ENCODE measurements at places on chromosomes 11 and 22.

DNA sequence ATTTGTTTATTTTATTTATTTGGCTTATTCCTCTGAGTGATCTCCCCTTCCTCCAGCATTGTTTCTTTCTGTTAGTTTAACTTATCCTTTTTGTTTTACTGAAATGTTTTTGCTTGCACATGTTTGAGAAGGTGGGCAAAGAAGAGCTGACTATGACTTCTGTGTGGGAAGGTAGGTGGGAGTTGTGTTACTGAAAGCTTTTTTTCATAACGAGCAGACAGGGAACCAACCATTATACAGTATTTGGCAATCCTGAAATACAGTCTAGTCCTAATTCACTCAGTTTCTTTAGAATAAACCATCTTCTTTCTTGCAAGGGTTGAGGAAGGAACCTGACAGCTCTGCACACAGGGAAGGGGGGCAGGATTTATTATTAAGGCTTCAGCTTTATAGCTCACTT is 37.0 kb upstream of the PAK1 start:
- DNase-seq: no peak

DNA sequence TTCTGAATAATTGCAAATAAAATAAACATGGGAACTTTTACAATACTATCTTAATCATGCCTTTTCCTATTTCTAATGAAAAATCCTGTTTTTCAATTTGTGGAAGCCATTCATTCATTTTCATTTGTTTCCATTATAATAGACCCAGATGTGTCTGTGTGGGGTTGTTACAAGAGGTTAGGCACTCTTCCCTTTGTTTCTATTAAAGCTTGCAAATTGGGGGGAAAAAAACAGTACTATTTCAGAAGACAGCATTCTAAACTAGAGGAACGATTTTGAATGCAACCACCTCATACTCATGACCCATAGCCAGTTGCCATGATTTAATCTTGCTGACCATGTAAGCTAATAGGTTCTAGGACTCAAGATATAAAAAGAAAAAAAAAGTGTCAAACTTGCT is 175.5 kb downstream of the SOX6 start:
- no peak for DNase-seq

DNA sequence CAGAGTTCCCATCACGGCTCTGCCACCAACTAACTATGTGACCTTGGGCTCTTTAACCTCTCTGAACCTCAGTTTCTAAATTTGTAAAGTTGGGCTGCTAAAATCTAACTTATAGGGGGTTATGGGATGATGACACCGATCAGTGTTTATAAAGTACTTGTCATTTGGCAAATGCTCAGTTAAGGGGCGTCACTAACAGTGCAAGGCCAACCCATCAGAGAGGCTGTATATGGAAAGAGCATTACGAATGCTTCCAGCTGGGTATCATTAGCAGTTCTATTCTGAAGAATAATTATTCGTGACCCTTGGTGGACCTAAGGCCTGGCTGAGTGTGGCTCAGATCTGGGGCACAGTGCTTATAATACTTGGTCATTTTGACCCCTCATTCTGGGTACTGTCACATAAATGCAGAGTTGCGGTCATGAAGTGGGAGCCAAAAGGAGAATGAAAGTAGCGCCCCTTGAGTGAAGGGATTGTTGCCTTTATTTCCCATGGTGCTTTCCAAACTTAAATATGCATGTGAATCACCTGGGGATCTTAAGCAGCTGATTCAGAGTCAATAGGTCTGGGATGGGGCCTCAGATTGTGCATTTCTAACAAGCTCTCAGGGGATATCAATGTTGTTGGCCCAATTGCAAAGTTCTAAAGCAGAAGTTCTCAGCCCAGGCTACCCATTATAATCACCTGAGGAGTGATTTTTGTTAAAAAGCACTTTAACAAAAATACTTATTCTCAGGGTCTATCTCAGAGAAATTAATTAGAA is 115.8 kb downstream of the CSNK2A3 start:
- DNase-seq: no peak

- no peak for DNase-seq
Observed at GRCh38 chr22:49370627-49371301, 456.9 kb downstream of the BRD1 start.

DNA sequence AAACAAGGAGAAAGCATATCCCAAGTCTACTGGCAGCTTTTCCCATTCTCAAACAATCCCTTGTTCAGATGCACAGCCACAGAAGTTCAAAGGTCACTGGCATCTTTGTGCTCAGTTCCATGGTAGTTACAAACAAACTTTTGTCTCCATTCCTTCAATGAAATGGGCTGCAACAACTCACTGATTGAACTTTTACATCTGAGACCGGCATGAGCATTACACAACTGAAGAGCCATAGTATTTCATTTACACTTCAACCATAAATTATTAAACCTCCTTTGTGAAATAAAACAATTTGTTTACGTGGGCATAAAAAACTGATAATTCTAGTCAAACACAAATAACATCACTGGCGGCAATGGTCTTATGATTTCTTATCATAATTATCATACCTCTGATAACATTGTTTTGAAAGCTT is 67.8 kb upstream of the ARHGAP32 start:
- DNase-seq: no peak

DNA sequence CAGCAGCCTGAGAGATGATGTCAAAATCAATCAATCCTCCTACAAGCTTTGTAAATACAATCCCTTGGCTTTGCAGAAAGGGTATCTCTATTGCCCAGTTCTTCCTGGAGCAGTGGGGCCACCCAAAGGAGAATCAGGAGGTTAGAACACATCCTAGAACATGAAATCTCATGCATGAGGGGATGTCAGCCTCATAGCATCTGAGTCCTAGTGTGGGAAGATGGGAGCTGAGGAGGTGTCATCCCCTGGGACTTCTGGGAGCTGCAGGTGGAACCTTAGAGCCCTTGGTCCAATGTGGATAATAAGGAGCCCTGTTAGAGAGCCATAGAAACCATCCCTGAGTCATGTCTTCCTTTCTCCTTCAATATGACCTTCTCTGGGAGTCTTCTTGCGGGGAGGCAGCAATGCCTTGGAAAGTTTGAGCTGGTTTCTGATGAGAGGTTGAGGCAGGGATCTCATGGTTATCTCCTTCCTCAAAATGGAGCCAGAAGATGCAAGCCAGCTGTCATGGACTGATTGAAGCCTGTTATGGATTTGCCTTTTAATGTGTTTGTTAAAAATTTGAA is 74.8 kb downstream of the BDNF start:
- DNase-seq: no peak

GRCh38 chr11:96197103-96197502 is 145.9 kb downstream of the MAML2 start:
- DNase-seq: no peak

GRCh38 chr22:23527971-23528740 is 51.9 kb downstream of the IGLL1 start:
- DNase-seq: no peak

DNA sequence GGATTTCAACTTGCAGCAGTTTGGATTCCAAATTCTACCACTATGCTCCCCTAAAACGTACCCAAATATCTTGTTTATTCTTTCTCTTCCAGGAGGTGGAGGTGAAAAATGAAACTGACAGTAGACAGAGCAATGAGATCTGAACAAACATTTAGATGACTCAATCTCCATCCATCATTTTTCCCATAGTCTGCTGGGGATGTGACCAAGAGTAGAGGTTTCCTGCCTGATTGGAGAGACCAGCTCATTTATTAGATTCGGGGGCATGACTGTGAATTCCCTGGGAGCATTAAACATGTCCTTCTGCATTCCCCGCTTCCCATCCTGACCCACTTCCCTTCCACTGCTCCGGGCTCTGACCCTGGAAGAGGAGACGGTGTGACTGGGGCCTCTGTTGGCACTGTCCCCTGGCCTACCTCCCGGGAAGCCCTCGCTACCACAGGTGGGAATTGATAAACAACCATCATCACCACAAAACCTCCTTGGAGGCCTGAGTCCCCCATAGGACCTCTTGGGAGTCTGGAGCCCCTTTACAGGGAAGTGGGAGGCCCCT is 20.3 kb downstream of the DKK3 start:
- no peak for DNase-seq

- no peak for DNase-seq
Observed at GRCh38 chr11:1829039-1829820, 5.6 kb upstream of the SYT8 start.

DNA sequence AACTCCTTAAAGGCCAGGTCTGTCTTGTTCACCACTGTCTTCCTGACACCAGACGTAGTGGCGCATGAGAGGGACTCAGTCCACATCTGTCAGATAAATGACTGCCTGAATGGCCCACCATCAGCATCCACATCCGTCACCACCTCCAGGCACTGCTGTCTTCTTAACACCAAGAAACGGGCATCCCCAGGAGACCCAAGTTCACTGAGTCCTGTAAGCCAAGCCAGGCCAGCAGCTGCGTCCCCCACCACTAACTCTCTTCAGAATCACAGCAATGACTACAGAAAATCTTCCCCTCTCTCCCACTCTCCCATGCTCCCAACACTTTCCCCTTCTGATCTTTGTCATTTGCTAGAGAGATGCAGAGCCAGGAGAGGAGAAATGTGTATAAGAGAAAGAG is 47.3 kb upstream of the LRRC32 start:
- DNase-seq: no peak

DNA sequence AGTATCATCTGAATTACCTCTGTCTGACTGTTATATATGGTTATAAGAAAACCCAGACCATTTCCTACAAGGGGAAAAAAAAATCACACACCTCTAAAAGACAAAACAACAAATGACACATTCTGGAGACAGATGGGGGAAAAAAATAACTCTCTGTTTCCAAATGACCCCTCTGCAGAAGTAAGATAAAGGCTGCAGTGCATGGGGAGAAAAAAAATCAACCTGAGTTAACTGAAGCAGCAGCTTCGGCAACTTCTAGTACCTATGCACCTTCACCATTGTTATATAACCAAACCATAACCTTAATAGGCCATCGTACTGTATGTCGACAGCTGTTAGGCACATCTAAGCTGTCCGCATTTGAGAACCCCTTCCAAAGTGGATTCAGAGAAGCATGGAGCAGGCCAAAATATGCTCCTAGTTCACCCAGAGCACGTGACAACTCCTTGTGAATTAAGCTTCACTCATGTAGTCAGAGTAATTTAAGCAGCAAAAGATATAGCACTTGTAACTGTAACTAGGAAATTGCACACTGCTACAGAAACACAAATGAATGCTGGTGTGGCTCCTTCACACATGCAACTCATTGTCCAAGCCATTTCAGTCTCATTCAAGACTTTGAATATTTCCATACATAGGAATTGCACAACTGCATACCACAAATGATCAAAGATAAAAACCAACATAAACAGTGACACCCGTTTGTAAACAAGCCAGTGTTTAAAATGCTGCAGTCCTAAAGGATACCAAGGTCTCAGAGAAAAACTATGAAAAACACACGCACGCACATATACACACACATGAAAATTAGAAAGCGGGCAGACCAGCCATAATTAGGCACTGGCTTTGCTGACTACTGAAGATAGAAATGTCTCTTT is 2.7 kb downstream of the SIK3 start:
- DNase-seq: no peak

DNA sequence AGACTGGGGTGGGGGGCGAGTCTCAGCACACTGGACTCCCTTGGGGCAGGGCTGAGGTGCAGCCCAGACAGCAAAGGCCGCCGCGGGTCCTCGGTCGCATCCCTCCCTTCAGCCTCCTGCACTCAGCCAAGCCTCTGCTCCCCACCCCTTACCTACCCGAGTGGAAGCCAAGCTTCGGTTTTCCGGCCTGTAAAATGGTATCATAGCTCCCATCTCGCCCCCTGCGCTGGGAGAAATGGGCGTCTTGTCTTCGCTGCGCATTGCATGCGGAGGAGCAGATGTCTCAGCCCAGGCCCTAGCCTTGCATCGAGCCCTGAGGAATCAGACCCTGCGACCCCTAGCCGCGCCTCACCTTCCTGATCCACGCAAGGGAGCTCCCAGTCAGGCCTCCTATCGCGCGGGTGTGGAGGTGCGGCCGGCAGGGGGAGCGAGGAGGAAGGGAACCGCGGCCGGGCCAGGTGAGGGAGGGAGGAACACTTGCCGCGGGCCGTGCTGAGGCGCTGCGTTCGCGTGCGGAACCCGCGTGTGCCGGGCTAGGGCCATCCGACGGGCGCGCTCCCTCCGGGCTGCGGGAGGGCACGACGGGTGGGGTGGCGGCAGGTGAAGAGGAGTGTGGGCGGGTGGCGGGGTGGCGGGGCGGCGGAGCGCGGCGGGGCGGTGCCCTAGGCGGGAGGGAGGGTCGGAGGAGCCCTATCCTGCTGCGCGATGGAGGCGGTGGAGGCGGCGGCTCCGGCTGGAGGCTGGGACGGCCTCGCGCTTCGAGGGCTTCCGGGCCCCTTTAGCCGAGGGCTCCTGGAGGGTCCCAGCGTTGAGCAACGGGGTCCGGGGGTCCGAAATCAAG is 4.1 kb upstream of the TBX1 start:
- DNase-seq: no peak

DNA sequence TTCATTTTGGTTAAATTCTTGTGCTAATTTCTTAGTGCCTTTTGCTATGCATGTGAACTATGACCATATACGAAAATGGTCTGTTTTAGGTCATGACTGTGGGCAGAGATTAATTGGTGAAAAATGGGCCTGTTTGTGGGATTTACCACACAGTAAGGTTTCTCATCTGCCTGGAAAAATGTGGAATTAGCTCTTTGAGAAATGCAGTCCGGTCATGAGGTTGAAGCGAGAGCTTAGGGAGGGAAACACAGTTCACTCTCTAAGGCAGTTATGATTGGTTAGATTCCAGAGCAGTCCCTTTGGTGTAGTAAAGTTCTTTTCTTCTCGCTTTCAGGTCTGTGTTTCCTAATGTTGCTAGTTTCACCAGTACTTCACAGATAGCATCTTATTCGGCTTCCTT is 1.2 kb upstream of the PDE3B start:
- DNase-seq: no peak

DNA sequence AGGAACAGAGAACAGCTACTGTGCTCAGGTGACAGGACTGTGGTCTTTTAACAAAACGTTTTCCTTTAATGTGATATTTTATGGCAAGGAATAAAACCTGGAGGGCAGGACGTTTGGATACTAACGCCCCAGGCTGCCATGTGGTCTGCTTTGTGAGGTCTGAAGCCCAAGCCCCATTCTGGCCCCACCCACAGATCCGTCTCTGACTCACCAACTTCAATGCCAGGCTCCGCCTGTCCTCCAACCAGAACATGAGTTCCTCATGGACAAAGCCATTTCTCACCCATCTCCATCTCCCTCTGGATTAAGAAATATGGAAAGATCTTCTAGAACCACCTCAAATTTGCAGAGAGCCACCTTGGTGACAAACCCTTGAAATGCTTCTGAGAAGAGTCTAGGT is 148.8 kb downstream of the CRYBB2 start:
- no peak for DNase-seq

DNA sequence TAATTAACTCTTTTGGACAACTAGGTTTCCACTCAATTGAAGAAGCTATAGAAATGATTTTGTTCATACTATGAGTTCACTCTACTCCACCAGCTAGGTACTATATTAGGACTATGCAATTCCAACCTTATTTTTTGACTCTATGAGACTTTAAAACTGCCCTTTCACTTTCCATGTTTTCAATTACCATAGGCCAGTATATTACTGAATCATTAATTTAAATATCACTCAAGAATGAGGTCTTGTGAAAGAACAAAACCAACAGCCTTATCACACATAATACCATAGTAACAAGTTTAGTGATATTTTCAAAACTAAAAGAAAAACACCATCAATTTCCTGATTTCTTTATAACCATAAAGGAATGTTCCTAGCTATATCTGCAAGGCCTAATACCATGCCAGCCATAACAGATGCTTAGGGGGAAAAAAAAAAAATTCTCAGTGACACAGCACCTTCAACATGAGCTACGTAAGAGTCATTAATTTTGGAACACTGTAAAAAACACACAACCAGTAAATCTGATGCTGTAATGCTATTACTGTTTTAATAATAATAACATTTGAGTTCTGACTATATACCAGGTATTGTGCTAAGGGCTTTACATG is 6.1 kb downstream of the DCUN1D5 start:
- DNase-seq: no peak

- DNase-seq: no peak
Observed at GRCh38 chr11:1923201-1923956, 3.9 kb downstream of the TNNT3 start.
